ENCODE measurements at places on chromosomes 1 and 21.

DNA sequence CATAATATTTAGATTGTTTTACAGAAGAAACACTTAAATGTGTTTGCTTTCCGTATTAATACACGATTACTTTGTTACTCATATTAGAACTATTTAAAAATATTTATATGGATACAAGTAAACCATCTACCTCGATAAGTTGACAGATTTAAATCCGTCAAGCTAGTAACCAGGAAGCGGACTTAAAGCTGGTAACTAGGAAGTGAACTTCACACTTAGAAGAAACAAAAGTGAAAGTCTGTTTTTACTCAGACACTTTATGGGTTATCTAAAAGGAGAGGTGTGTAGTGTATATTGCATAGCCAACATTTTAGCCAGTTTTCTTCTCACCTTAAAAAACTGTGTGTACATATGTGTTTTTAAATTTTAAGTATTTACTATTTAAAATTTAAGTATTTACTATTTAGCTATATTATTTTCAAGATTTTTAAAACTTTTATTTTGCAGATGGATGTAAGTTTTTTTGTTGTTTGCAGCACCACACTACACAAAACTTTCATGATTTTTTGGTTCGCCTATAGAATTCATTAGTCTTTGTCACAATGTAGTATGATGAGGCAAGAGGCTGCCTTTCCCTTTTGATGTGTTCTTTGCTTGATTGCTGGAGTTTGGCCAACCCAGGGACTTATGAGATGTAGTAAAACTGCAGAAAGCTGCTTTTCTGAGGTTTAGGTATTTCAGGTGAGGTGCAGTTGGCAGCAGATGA lies 2.7 kb downstream of the USP25 start:
- no peak for DNase-seq

- no peak for DNase-seq
These were observed 838.2 kb upstream of the B3GALT2 start for GRCh38 chr1:194024659-194025058.

GRCh38 chr21:25461725-25462124 lies 145.6 kb downstream of the MRPL39 start:
- no peak for DNase-seq

- DNase-seq: peak; percentile 79
These were observed 40.1 kb downstream of the ELK4 start for GRCh38 chr1:205591522-205592351.

DNA sequence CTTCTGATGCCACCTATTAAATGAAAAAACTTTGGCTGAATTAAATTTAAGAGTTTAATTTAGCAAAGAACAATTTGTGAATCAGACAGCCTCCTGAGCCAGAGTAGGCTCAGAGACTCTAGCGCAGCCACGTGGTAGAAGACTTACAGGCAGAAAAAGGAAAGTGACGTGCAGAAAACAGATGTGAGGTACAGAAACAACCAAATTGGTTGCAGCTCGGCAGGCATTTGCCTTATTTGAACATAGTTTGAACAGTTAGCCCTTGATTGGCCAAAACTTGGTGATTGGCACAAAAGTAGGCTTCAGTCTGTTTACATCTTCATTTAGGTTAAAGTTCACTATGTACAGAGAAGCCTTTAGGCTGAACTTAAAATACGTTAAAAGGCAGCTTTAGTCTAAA lies 22.9 kb downstream of the TCP10L start:
- DNase-seq: no peak

DNA sequence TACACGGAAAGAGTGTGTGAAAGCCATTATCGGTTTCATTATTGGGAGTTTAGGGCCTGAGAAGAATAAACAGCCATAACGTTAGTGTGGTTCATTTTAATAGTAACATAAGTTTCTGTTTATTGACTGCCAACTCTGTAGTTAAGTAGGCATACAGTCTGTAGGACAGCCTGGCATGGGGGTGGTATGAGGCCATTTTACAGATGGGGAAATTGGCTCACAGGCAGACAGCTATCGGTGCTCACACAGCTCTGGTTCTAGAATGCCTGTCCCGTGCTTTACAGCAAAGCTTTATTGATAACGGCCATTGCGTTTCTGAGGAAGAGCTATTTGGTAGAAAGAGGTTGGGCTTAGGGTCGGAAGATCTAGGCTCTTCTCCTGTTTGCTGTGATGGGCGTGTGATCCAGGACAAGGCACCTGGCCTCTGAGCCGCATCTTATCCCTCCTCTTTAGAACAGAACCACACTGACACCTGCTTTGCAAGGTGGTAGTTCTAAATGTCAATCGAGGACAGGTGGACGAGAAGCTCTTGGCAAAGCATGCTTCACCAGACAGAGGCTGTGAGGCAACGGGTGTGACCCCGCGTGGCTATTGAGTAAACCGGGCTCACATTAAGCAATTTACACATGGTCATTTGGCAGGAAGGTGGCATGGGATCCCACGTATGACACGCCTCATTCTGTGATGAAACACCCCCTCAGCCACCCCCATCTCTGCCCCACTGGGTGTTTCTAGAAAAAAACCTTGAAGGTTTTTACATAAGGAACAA lies 14.9 kb downstream of the ETS2 start:
- DNase-seq: no peak

DNA sequence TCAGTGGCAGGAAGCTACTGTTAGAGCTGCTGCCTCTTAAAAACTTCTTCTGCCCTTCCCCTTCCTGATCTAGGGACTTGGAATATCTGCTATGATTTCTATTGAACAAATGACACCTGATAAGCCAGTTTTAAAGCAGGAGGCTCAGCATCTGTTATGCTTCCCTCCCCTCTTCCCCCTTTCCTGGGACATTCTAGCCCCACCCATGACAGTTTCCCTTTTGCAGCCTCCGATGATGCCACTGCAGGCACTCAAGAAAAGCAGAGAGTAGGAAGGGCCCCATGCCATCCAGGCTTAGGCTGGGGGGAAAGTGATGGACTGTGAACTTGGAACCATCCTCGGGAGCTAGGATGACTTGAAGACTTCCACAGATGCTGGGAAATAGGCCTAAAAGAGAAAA lies 15.1 kb upstream of the EPB41 start:
- DNase-seq: no peak

DNA sequence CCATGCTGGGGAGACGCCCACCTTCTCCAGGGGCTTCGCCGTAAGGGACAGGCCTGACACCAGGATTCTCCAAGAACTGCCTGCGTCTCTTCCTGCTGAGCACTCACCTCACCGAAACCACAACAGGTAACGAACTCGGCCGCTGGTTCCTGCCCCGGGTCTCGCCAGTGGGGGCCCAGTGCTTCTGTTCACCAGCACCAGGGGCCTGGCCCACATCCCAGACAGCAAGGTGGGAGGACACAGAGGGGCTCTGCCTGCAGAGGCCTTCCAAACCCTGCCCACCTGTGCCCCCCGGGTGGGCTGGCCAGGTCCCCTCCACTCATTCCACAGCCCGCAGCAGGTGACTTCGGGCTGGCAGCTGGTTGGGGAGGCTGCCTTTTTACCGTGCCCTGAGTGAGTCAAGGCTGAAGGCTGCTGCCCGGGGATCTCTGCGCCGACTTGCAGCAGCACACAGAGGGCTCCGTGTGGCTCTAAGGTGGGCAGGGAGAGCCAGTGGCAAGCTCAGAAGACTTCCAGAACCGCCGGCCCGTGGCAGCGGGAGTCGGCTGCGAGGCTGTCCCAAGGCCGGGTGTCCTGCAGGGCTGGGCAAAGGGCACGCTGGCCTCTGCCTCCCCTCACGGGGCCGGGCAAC lies 14.7 kb upstream of the COL18A1 start:
- no peak for DNase-seq

- no peak for DNase-seq
These were observed 5.8 kb downstream of the HMGCS2 start for GRCh38 chr1:119762953-119763352.

DNA sequence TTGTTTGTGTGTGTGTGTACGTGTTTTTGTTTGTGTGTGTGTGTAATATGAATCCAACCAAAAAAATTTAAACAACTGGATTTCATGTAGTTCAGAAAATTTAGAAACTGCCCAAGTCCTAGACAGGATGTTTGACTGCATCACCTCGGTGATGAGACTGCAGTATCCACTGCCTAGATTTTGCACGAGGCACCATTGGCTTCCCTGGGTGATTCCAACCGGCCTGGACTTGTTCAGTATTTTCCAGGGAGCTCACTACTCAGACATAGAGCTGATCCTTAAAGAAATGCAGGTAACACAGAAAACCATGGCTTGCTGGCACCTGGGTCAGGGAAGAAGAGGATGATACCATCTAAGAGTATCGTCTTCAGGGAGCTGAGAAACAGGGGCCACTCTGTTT lies 18.2 kb upstream of the KCNK2 start:
- DNase-seq: no peak

GRCh38 chr1:94596260-94596659 lies 54.7 kb upstream of the F3 start:
- no peak for DNase-seq

GRCh38 chr1:114003431-114003830 lies 24.2 kb downstream of the OLFML3 start:
- DNase-seq: no peak

GRCh38 chr21:42670884-42671283 lies 17.5 kb downstream of the PDE9A start:
- no peak for DNase-seq

- DNase-seq: no peak
These were observed 12.3 kb downstream of the CHIT1 start for GRCh38 chr1:203217139-203217655.

DNA sequence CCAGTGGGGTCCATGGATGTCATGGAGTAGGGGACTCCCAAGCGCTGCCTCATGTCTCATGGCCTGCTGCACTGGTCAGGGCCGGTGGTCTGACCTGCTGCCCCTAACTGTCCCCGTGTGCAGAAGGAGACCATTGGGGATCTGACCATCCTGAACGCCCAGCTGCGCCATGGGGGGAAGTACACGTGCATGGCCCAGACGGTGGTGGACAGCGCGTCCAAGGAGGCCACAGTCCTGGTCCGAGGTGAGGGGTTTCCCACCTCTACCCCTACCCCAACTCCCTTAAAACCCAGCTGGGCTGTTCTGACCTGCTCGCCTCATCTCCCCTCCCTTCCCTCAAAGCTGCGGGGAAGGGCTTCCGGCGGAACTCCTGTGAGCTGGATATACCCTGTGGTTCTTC lies 18.6 kb downstream of the TMEM81 start:
- no peak for DNase-seq

- no peak for DNase-seq
These were observed 99.3 kb downstream of the CDC42BPA start for GRCh38 chr1:227218870-227219573.

GRCh38 chr1:6832531-6833188 lies 47.4 kb downstream of the CAMTA1 start:
- no peak for DNase-seq

DNA sequence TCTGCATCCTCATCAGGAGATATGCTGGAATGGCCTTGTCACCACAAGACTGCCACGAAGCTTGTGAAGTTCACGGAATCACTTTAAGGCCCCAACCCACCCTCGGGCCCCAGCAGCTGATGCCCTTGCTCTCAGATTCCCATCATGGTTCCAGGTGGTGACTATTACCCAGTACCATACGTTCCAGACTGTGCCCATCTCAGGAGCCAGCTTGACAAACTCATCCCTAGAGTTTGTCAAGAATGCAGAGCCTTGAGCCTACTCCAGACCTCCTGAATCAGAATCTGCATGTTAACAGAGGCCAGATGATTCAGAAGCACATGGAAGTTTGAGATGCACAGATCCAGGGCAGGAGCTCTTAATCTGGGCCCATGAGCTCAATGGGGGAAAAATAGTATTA lies 53.9 kb upstream of the RBM15 start:
- no peak for DNase-seq

DNA sequence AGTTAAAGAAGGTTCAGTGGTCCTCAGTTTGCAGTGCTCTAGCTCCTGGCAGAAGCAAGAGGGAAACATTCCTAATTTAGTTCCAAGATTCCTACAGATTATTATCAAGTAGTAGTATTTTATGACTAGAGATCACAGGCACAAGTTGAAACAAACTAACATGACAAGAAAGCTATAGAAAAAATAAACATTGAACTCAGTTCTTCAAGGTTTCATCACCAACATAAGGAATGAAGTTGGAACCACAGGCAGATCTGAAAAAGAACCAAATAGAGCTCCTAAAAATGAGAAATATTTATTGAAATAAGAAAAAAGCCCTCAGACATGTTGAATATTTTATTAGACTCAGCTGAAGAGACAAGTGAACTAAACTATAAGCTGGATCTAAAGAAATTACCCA lies 40.6 kb downstream of the PDC start:
- no peak for DNase-seq

- no peak for DNase-seq
These were observed 16.3 kb upstream of the ACKR1 start for GRCh38 chr1:159188375-159188788.

- no peak for DNase-seq
These were observed 226.1 kb downstream of the FGGY start for GRCh38 chr1:59522925-59523505.

GRCh38 chr21:36684957-36685714 lies 13.8 kb upstream of the SIM2 start:
- no peak for DNase-seq

- no peak for DNase-seq
These were observed 51.9 kb downstream of the KLHDC7A start for GRCh38 chr1:18532390-18533170.

DNA sequence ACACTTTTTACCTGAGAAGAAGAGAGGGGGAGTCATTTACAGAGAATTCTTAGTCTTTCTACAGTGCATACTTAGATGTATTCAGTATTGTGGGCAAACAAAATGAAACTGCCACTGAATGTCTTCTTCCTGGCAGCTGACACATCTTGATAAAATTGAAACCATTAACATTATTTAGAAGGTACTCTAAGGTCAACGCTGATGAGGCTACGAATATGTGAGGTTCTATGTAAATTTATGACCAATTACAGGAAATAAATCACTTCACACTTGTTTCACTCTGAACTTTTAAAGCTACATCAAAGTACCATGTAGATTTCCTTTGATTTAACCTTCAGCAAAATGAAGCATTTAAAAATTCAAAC lies 51.3 kb upstream of the GFI1 start:
- DNase-seq: no peak

DNA sequence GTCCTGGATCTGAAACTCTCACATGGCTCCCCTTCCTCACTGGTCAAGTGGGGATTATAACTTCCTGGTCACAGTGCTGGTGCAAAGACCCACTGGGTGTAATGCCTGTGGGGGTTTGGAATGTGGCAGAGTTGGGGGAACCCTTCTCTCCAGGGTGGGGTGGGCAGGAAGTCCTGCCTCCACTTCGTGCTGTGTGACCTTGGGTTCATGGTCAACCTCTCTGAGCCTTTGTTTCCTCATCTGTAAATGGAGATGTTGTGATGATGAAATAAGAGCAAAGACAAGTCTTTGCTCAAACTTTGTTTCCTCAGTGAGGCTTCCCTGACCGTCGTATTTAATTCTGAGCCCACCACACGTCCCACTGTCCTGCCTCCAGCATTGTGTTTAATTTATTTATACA lies 564.7 kb downstream of the PTPRU start:
- no peak for DNase-seq

DNA sequence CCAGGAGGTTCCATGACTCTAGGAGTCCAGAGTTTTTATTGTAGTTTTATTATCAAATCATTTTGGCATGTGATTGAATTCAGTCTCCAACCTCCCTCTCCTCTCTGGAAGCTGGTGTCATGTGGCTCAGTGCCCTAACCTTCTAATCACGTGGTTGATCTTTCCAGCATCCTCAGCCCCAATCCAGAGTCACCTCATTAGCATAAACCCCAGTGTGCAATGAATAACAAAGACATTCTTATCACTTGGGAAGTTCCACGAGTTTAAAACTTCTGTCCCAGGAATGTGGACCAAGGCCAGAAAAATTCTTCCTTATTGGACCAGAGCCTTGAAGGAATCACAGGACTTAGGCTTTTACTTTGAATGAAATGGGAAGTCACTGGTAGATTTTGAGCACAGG lies 52.2 kb downstream of the KIRREL1 start:
- DNase-seq: no peak

- no peak for DNase-seq
These were observed 1.1 kb downstream of the DFFB start for GRCh38 chr1:3858231-3858981.

Data from stimulated activated CD4-positive, alpha-beta T cell treated with anti-CD3 and anti-CD28 coated beads, Interleukin-15, amount 100 ng/mL, for 48 hours (primary cell).